PC-9 (cell line): ENCODE measurements at places on chromosomes 2 and 18. TPM values are rescaled to one million over a fixed set of nuclear protein-coding genes. Genes with fewer than 3 reads are reported as not detected.

Gene KCNG2
- total RNA-seq: not detected in 2 replicates

Gene NAT8
- not detected in 2 replicates for total RNA-seq

Gene PSMA8
- not detected in 2 replicates for total RNA-seq

Gene KCNF1
- total RNA-seq: 1.0 TPM in 2 replicates

Gene TXNDC2
- 0.11 TPM in 1 of 2 replicates, not detected in the other for total RNA-seq

Gene LRRTM1
- not detected in 2 replicates for total RNA-seq

GRCh38 chr2:32772638-32773447, 145.0 kb downstream of the TTC27 start:
- no peak overlapping the region for H3K4me3 ChIP-seq
- H3K27me3 ChIP-seq: no peaks in the 10 kb centered on the region
- peak; percentile 49 for DNase-seq
- no peaks in the 10 kb centered on the region for H3K4me1 ChIP-seq

DNA sequence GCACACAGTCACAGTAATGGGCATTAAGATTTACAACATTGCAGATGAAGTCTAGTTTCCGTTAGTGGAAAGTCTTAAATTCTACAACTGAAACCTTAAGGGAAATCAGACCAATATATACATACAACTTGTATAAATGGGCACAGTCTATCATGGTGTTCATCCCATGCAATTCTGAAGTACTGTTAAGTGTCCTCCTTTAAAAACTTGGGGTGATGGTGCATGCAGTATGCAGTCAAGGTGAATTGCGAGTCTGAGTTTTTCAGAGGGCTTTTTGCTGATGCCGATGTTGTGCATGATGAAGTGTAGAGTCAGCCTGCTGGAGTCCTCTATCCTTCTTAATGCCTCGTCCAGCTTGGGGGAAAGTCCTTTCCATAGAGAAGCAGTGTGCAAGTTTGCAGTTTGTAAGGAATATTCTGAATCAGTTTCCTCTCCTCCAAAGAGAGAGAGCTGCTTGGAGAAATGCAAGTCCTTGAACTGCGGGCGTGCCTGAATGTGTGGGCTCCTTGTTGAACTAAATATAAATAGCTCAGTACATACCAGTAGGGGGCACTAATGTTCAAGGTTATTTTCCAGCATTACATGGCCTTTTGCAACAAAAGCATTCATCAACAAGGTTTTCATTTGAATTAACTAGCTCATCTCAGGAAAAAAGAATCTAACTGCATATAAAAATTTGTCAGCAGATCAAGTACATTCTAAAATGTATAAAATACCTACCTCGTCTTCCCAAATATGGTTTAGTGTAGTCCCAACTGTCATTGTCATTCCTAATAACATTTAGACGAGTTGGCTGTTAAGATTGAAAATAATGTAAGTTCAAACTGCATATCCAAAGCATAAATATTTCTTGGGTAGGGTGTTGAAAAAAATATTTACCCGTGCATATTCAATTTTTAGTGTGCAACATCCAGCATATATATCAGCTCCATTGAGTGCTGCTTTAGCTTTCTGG, 21.3 kb downstream of the HNRNPLL start:
- H3K4me3 ChIP-seq: no peak overlapping the region
- H3K27ac ChIP-seq: no peak overlapping the region
- peaks cover 27% of the 10 kb centered on the region; the same call in 1 of the 2 replicates for H3K36me3 ChIP-seq
- H3K27me3 ChIP-seq: no peaks in the 10 kb centered on the region

- H3K27me3 ChIP-seq: no peaks in the 10 kb centered on the region
- no peak overlapping the region for H3K4me3 ChIP-seq
- no peak overlapping the region for H3K27ac ChIP-seq
Observed at GRCh38 chr2:67627456-67628207, 230.5 kb downstream of the ETAA1 start.

DNA sequence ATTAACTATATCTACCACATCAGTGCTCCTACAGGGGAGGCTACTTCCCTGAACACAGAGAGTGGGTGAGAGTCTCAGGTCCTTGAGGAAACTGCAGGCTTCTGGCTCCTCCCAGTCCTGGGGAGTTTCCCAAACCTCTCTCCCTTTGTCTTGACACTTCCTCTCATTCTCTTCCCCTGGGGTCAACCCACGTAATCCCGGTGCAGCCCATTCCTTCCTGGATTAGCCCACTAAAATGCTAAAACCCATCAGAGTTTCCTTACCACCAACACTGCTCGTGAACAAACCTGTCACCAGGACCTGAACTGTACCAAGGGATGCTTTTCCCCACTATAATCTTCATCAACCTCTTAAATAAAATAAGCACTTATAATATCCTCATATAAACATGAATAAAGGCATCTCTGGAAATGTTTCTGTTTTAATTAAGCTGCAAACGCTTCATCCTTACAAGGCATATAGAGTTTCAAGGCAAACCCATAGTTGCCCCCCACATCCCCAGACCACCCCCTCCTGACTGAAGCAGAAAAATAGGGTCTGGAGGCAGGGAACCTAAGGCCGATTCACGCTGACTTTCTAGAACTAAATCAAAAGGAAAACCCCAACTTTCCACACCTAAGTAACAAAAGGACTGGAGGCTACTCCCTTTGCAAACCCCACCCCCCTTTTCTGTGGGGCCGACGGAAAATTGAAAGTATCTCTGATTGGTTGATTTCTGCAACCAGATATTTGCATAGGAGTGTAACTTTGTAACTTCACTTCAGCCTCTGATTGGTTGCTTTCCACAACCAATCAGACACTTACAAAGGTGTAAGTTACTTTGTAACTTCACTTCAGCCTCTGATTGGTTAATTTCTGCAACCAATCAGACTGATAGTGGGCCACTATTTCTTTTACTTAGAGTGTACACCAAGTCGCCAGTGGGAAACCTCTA, 19.0 kb downstream of the TMSB10 start:
- H3K4me1 ChIP-seq: peaks cover 19% of the 10 kb centered on the region
- no peak for DNase-seq
- no peak overlapping the region for H3K4me3 ChIP-seq
- no peak overlapping the region for H3K27ac ChIP-seq
- H3K36me3 ChIP-seq: no peaks in the 10 kb centered on the region

GRCh38 chr2:31031132-31031706, 107.0 kb downstream of the GALNT14 start:
- no peaks in the 10 kb centered on the region for H3K27me3 ChIP-seq
- H3K27ac ChIP-seq: no peak overlapping the region
- no peaks in the 10 kb centered on the region for H3K4me1 ChIP-seq
- no peak overlapping the region for H3K4me3 ChIP-seq
- DNase-seq: no peak

DNA sequence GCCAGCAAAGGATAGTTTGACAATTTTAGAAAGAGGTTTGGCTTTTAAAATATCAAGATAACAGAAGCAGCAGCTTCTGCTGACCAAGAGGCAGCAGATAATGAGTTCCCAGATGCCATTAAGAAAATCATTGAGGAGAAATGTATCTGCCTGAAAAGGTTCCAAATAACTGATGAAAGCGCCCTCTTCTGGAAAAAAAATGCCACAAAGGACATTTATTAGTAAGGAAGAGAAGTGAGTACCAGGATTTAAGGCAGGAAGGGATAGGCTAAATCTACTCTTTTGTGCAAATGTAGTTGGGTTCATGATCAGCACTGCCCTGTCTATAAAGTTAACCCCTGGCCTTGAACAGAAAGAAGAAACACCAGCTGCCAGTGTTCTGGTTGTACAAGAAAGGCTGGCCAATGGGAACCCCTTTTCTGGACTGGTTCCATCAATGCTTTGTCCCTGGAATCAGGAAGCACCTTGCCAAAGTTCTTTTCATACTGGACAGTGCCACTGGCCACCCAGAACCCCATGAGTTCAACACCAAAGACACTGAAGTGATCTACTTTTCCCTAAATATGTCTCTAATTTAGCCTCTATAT, 40.6 kb downstream of the DHX57 start:
- no peak for DNase-seq
- H3K27ac ChIP-seq: no peak overlapping the region
- no peaks in the 10 kb centered on the region for H3K36me3 ChIP-seq
- H3K4me1 ChIP-seq: no peaks in the 10 kb centered on the region
- H3K4me3 ChIP-seq: no peak overlapping the region
- H3K27me3 ChIP-seq: no peaks in the 10 kb centered on the region

GRCh38 chr2:15751477-15751876, 159.8 kb downstream of the DDX1 start:
- H3K36me3 ChIP-seq: no peaks in the 10 kb centered on the region
- DNase-seq: no peak
- H3K27me3 ChIP-seq: peaks cover 96% of the 10 kb centered on the region
- no peak overlapping the region for H3K27ac ChIP-seq
- H3K4me1 ChIP-seq: no peaks in the 10 kb centered on the region

GRCh38 chr18:32280188-32280783, 90.4 kb downstream of the MEP1B start:
- no peak overlapping the region for H3K27ac ChIP-seq
- DNase-seq: no peak
- H3K27me3 ChIP-seq: no peaks in the 10 kb centered on the region
- no peaks in the 10 kb centered on the region for H3K4me1 ChIP-seq
- H3K4me3 ChIP-seq: no peak overlapping the region
- no peaks in the 10 kb centered on the region for H3K36me3 ChIP-seq

- no peak overlapping the region for H3K27ac ChIP-seq
- H3K27me3 ChIP-seq: peaks cover 90% of the 10 kb centered on the region
- no peak for DNase-seq
- no peaks in the 10 kb centered on the region for H3K36me3 ChIP-seq
- no peaks in the 10 kb centered on the region for H3K4me1 ChIP-seq
Observed at GRCh38 chr2:128781585-128782385, 463.1 kb upstream of the HS6ST1 start.

DNA sequence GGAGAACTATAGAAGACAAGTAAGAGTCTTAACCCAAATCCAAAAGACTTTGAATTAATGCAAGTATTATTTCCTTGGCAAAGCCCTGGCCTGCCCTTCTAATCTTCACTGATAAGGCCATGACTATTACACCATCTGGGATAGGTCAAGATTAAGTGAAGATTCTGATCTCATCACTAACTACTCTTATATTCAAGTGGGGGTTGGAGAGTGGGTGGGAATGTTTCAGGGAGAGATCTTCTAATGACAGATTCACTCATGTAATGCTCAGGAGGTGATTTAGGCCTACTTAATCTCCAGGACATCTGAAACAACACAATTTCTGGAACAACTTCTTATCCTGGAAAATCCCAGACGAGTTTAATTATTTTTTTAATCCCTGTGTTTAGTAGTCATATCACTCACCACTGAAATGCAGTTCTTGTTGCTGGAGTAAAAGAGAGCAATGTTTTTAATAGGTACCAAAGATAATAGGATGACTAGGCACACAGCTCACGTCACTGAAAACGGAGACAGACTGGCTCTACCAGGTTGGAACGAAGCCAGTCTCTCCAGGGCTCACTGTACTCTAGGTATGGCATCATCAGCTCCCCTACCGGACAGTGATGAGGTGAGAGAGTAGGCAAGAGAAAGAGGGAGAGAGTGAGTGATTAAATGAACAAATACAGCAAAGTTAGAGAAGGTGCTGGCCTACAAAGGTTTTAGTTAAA, 133.1 kb downstream of the NCKAP5 start:
- peaks cover 32% of the 10 kb centered on the region for H3K27me3 ChIP-seq
- H3K27ac ChIP-seq: no peak overlapping the region
- no peaks in the 10 kb centered on the region for H3K4me1 ChIP-seq

- no peaks in the 10 kb centered on the region for H3K4me1 ChIP-seq
- no peak overlapping the region for H3K4me3 ChIP-seq
- no peak overlapping the region for H3K27ac ChIP-seq
- no peaks in the 10 kb centered on the region for H3K36me3 ChIP-seq
Observed at GRCh38 chr2:176080540-176081375, 3.0 kb downstream of the EVX2 start.

- H3K36me3 ChIP-seq: 0 out of 2 replicates have a peak, but pooled peaks cover 3% of the 10 kb centered on the region
- no peaks in the 10 kb centered on the region for H3K4me1 ChIP-seq
- H3K4me3 ChIP-seq: no peak overlapping the region
- no peak overlapping the region for H3K27ac ChIP-seq
Observed at GRCh38 chr2:44181648-44182047, 13.0 kb downstream of the PPM1B start.

DNA sequence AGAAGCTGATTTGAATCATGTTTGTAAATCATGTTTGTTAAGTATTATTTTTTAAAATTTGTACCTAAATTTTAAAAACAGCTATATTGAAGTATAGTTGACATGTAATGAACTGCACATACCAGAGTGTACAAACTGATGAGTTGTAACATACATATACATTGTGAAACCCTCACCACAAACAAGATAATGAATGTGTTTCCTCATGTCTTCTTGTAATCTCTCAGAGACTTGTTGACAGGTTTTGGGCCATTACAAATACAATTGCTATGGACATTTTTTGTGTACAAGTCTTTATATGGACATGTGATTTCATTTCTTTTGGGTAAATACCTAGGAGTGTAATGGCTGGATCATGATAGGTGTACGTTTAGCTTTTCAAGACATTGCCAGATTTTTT, 21.5 kb downstream of the WDR43 start:
- H3K27me3 ChIP-seq: no peaks in the 10 kb centered on the region
- no peak for DNase-seq
- H3K36me3 ChIP-seq: peaks cover 57% of the 10 kb centered on the region
- H3K4me3 ChIP-seq: no peak overlapping the region
- no peak overlapping the region for H3K27ac ChIP-seq

GRCh38 chr2:137928547-137929518, 35.4 kb upstream of the HNMT start:
- peaks cover 12% of the 10 kb centered on the region; the same call in 1 of the 2 replicates for H3K4me1 ChIP-seq
- H3K4me3 ChIP-seq: no peak overlapping the region
- H3K27me3 ChIP-seq: no peaks in the 10 kb centered on the region
- DNase-seq: peak; percentile 21

DNA sequence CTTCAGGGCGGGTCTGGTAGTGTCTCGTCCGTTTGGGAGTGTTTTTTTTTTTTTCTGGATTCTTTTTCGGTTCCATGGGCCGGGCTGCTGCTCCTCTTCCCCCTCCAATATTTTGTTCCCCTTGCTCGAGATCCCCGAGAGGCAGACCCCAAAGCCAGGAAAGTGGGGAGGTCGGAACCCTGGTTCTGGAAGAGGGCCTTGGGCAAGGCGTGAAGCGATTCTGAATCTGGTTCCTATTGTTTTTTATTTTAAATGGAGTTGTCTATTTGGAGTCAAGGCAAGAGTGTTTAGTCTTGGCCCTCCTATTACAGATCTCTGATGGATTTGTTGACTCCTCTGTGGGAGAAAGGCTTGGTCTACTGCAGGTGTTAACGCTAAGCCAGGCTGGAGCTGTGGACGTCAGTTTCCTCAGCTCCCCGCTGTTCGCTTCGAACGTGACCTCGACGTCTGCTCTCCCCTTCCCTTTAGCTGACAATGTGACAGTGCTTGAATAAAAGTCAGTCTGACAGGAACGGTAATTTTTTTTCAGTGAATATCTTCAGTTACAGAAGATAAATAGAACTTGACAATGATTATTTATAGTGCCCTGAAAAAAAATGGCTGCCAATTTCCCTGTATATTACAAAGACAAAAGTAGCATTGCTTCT, 683 bp upstream of the DNAJC27 start:
- DNase-seq: no peak

GRCh38 chr18:34799291-34799690, 89.2 kb downstream of the DTNA start:
- no peak overlapping the region for H3K27ac ChIP-seq
- H3K27me3 ChIP-seq: no peaks in the 10 kb centered on the region
- H3K4me3 ChIP-seq: no peak overlapping the region
- DNase-seq: no peak

DNA sequence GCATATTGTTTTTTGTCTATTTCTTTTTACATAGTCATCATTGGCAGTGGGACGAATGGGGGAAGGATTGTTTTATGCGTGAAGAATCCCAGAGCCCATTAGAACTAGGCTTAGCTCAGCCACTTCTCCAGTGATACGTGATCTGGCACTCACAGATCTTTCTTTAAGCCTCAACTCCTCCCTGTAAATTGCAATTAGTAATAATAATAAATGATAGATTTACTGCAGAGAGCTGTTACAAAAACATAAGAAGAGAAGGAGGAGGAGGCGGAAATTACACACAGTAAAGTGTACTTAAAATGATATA, 629.3 kb downstream of the NRXN1 start:
- no peaks in the 10 kb centered on the region for H3K27me3 ChIP-seq
- H3K4me1 ChIP-seq: no peaks in the 10 kb centered on the region
- H3K27ac ChIP-seq: no peak overlapping the region
